Activated CD4-positive, CD25-positive, alpha-beta regulatory T cell treated with anti-CD3 and anti-CD28 coated beads, Interleukin-2, amount 50 U/mL, for 16 hours (primary cell): ENCODE measurements at places on chromosomes 7 and 10.

DNA sequence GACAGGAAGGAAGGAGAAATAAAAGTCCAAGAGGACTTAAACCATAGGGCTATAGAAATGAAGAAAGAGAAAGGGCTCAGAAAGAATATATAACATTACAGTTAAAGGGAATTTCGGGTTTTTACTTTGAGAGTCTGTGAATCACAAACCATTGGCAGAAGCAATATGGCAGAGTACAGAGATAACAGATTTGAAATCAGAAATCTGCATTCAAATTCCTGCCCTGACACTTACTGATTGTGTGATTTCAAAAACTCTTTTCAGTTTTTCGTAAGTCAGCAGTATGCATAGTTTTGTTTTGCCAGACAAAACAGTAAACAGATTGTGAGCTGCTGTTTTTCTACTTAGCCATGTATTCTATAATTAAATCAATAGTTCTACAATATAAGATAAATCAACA lies 8.2 kb downstream of the JMJD1C start:
- DNase-seq: no peak

- no peak for DNase-seq
Measured at GRCh38 chr7:134312717-134313116, 4.0 kb downstream of the SLC35B4 start.

DNA sequence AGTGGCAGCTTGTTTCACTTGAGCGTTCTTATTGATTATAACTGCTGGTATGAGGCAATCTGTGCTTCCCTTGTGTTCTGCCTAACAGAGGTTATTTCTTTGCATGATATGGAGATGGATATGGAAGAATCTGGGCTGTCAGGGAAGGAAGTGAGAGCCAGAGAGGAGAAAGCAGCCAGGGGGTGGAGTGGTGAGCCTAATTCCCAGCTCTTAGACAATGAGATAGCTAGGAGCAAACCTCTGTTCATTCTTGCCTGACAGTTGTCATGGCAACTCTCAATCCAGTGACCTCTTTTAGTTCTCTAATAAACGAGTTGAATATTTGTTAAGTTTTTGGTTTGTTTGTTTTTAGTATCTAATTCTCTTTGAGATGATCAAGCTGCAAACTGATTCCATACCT lies 214.3 kb downstream of the NRG3 start:
- no peak for DNase-seq

GRCh38 chr10:112831859-112832258 lies 118.2 kb upstream of the TCF7L2 start:
- DNase-seq: no peak

GRCh38 chr10:2754943-2755342 lies 312.4 kb upstream of the PFKP start:
- no peak for DNase-seq

DNA sequence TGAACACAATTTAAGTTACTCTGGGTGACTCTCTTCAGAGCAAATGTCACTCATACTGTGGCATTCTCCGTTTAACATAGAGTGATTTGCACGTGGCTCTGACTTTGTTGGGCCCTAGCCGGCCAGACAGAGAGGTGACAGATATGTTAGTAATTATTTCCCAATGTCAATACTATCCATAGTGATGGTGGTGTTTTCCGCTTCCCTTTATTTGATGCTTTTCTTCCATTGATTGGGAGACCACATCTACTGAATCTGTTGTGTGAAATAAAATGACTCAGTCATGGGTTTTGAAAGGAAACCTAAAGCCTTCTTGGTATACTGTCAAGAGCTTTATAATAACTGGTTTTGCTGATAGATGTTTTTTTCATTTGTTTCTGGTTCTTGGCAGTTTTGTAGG lies 7.4 kb downstream of the AVL9 start:
- no peak for DNase-seq
